ENCODE measurements at places on chromosomes 2 and 18. TPM values are rescaled to one million over a fixed set of nuclear protein-coding genes. Genes with fewer than 3 reads are reported as not detected.

Gene KIAA2012
- total RNA-seq, result not detected

Gene AKAIN1
- total RNA-seq, result not detected

Gene RBM44
- 0.20 TPM for total RNA-seq

Gene POTEJ
- total RNA-seq, result not detected

Gene RGPD5
- total RNA-seq, result 22.1 TPM

Gene CYBRD1
- total RNA-seq, result 62.2 TPM

Gene AP1S3
- total RNA-seq, result 8.4 TPM

Gene FEV
- total RNA-seq, result not detected

Gene GNLY
- not detected for total RNA-seq

Gene NT5DC4
- not detected for total RNA-seq

Gene CLEC4F
- not detected for total RNA-seq

Gene GAREM2
- 5.7 TPM for total RNA-seq

Gene ITGB6
- not detected for total RNA-seq

Gene ERICH2
- not detected for total RNA-seq

Gene RGPD4
- not detected for total RNA-seq

Gene OTOF
- total RNA-seq, result not detected

Gene TGOLN2
- total RNA-seq, result 79.1 TPM

Gene UGT1A5
- total RNA-seq, result not detected

Gene IMP4
- 120 TPM for total RNA-seq

Gene APOB
- total RNA-seq, result not detected

Gene SH3YL1
- total RNA-seq, result 22.5 TPM

Gene SPRED2
- 20.4 TPM for total RNA-seq

Gene PAX8
- total RNA-seq, result 1.4 TPM

Gene SERPINB11
- 107 TPM for total RNA-seq
